HT1080 (cell line): ENCODE measurements at places on chromosomes 5 and 9. TPM values are rescaled to one million over a fixed set of nuclear protein-coding genes. Genes with fewer than 3 reads are reported as not detected.

DNA sequence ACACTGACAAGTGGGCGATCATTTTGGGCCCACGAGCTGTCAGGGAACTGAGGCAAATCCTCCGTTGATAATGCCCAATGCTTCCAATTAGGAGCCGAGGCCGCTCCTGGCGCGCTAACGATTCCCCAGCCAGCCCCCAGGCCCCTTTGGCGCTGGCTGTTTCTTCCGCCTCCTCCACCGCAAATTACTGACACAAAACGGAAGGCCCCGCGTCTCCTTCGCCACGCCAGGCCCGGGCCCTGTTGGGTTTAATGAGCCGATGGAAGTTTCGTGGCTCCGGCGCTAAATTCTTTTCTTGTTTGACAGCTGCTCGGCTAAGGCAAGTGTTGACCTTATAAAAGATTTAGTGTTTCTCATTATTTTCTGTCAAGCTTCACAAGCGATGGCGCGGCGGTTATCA, 25.7 kb upstream of the BARHL1 start:
- no peak for DNase-seq

- DNase-seq: no peak
These were observed 1.3 kb downstream of the SLC12A7 start for GRCh38 chr5:1110307-1111240.

DNA sequence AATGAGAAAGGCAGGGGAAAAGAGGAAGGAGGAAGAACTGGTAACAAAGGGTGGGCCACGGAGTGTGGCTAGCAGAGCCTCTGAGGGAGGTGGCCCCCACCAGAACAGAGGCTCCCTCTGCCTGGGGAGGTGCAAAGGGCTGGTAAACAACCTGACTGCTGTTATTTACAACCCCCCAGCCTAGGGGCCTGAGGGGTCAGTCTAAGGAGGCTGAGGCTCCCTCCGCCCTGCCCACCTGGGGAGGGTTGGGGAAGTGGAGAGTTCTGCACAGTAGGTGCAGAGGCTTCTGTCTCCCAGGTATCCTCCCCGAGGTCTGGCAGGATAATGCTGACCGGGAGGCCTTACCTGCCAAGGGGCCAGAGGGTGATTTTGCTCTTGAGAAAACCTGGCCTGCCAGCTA, 35.6 kb upstream of the SMU1 start:
- no peak for DNase-seq

C8G gene
- total RNA-seq: 0.47 TPM in 1 of 2 replicates, not detected in the other

GRXCR2 gene
- total RNA-seq: not detected in 2 replicates

TMEFF1 gene
- total RNA-seq: 0.61 and 1.2 TPM in 2 replicates

SCGB3A2 gene
- not detected in 2 replicates for total RNA-seq
